Keratinocyte (primary cell): ENCODE measurements at places on chromosomes 16 and 17. TPM values are rescaled to one million over a fixed set of nuclear protein-coding genes. Genes with fewer than 3 reads are reported as not detected.

- H3K4me1 ChIP-seq = no peaks in the 10 kb centered on the region
- no peak for DNase-seq
- no peak overlapping the region for H3K4me3 ChIP-seq
- H3K36me3 ChIP-seq = no peaks in the 10 kb centered on the region
- no peak overlapping the region for H3K27ac ChIP-seq
These were observed 6.3 kb downstream of the TTYH2 start for GRCh38 chr17:74219576-74220133.

DNA sequence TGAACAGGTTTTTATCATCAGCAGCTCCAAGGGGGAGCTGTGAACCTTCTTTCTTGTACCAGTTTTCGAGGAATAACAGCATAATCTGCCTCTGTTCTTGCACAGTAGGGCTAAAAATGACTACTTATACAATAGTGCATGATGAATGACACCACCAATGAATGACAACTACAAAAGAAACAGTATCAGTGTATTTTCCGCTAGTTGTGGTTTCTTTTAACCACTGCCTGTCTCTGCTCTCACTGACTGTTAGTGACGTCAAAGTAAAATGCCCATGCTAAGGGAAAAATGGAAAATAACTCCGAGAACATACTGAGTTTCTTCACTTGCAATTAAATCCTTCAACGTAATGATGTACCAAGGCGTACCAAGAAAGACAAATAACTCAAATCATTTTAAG lies 294.9 kb downstream of the MAP2K6 start:
- H3K36me3 ChIP-seq = no peaks in the 10 kb centered on the region
- H3K27ac ChIP-seq = no peak overlapping the region
- no peak for DNase-seq
- H3K4me1 ChIP-seq = no peaks in the 10 kb centered on the region
- H3K4me3 ChIP-seq = no peak overlapping the region
- H3K27me3 ChIP-seq = no peaks in the 10 kb centered on the region

- no peaks in the 10 kb centered on the region for H3K27me3 ChIP-seq
- no peak overlapping the region for H3K27ac ChIP-seq
These were observed 185.4 kb upstream of the RPL38 start for GRCh38 chr17:74018115-74018514.

- H3K4me1 ChIP-seq = peaks cover 10% of the 10 kb centered on the region
- no peak for DNase-seq
- H3K27ac ChIP-seq = no peak overlapping the region
- no peaks in the 10 kb centered on the region for H3K27me3 ChIP-seq
- no peaks in the 10 kb centered on the region for H3K36me3 ChIP-seq
These were observed 32.5 kb downstream of the PPM1E start for GRCh38 chr17:58788199-58788598.

- H3K27me3 ChIP-seq = no peaks in the 10 kb centered on the region
- H3K4me1 ChIP-seq = peaks cover 17% of the 10 kb centered on the region
- H3K27ac ChIP-seq = no peak overlapping the region
- H3K36me3 ChIP-seq = peaks cover 7% of the 10 kb centered on the region
- no peak overlapping the region for H3K4me3 ChIP-seq
These were observed 204.9 kb downstream of the LGALS9B start for GRCh38 chr17:20262226-20263114.

DNA sequence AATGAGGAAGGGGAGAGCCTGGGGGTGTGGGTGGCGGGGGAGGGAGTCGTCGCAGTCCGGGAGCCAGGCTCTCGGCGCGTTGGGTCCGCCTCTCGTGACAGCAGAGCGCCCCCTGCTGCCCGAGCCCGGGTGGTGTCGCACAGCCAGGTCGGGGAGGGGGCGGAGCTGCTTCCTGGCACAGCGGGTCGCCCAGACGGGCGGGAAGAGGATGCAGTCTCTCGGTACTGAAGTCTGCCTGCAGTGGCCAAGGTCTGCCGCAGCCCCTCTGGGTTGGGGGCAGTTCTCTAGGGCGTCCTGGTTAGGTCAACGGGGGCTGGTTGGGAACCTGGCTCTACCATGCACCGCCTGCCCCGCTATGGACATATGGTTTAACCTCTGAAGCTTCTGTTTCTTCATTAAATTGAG lies 38.2 kb upstream of the CCDC182 start:
- H3K4me3 ChIP-seq = no peak overlapping the region
- no peak for DNase-seq
- peaks cover 3% of the 10 kb centered on the region for H3K4me1 ChIP-seq
- no peak overlapping the region for H3K27ac ChIP-seq
- peaks cover 30% of the 10 kb centered on the region for H3K27me3 ChIP-seq
- H3K36me3 ChIP-seq = no peaks in the 10 kb centered on the region

DNA sequence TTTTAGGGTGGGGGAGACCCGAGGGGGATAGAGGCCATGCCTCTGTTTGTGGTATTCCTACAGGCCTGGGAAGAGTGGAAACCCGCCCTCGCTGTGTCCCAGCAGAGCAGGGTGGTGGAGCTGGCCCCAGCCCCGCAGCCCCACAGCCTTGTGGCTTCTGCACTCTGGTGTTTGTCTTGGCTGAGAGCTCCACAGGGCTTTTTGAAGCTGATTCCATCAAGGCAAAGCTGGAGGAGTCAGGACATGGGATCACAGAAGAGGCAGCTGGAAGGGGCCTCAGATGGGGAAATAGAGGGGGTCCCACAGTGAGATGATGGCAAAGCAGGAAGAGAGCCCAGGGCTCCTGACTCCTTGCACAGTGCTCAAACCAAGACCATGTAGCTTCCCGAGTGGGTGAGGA lies 5.0 kb upstream of the WFIKKN2 start:
- no peak overlapping the region for H3K4me3 ChIP-seq
- no peak for DNase-seq
- no peak overlapping the region for H3K27ac ChIP-seq
- peaks cover 11% of the 10 kb centered on the region for H3K27me3 ChIP-seq
- H3K4me1 ChIP-seq = peaks cover 5% of the 10 kb centered on the region

DNA sequence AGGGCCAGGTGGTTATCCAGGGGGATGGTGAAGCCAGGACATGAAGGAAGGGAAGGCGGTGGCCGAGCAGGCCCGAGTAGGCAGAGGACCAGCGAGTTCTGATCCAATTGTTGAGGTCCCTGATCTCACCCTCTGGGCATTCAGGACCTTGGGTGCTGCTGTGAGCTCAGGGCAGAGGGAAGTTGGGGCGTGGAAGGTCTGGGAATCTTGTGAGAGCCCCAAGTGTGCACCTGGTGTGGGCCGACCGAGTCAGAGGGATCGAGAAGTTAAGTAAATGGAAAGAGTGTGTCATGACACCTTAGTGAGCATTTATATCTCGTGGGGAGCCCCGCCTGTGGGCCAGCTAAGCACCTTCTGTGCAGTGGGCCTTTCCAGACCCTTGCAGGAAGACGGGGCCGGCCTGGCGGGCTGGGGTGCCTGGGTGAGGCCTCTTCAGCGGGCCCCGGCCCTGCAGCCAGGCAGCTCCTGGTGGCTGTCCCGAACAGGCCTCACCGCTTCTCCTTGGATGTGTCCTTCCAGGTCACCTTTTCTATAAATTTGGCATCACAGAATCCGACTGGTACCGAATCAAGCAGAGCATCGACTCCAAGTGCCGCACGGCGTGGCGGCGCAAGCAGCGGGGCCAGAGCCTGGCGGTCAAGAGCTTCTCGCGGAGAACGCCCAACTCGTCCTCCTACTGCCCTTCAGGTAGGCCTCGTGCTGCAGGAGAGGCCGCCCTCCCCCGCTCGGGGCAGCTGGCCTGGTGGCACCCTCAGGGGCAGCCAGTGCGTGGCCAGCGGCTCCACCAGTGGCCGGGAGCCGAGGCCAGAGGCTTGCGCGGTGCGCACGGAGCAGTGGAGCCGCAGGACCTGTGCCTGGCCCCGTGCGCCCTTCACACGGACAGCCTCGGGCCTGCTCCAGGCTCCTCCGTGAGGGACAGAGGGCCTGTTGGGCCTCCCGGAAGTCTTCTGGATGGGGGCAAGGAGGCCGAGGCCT lies 76.0 kb downstream of the BANP start:
- no peaks in the 10 kb centered on the region for H3K27me3 ChIP-seq
- peaks cover 13% of the 10 kb centered on the region for H3K4me1 ChIP-seq
- H3K36me3 ChIP-seq = no peaks in the 10 kb centered on the region
- DNase-seq = no peak
- H3K4me3 ChIP-seq = no peak overlapping the region
- H3K27ac ChIP-seq = no peak overlapping the region

DNA sequence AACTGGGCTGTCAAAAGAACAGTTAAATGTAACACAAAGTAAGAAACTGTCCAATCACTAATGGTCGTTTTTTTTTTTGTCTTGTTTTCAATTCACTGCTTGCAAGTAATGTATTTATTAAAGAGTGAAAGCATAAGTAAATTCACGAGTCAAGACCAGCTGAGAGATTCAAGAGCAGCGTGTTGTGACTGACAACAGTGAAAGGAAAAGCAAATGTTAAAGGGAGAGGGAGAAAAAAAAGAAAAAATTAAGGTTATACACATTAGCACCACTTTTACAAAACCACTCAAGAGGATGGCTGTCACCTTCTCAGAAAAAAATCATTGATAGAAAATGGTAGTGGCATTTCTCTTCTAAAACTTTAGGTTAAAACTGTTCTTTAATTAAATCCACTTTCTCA lies 36.1 kb downstream of the GPATCH8 start:
- no peak for DNase-seq
- no peaks in the 10 kb centered on the region for H3K4me1 ChIP-seq

- H3K27ac ChIP-seq = no peak overlapping the region
- DNase-seq = no peak
- H3K36me3 ChIP-seq = peaks cover 1% of the 10 kb centered on the region
- H3K4me3 ChIP-seq = no peak overlapping the region
- H3K4me1 ChIP-seq = peaks cover 8% of the 10 kb centered on the region
- no peaks in the 10 kb centered on the region for H3K27me3 ChIP-seq
These were observed 1.4 kb upstream of the AMZ2 start for GRCh38 chr17:68246271-68247028.

DNA sequence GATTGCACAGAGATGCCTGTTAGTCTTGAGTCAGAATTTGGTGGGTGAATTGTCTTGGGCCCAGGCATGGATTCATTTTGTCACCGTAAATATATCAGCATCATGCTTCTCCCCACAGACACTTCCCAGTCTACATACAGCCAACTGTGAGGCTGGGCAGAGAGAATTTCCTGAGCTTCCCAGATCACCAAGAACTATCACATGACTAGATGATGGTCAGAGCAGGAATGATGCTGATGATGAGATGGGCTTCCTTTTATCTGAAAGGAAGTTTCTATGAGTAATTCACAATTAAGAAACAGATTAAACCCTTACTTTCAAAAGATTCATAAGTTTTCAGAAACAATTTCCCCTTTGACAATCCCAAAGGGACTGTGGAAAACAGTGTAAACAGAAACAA lies 323 bp upstream of the KRTAP9-9 start:
- H3K27ac ChIP-seq = no peak overlapping the region
- H3K27me3 ChIP-seq = no peaks in the 10 kb centered on the region
- no peak for DNase-seq
- no peak overlapping the region for H3K4me3 ChIP-seq
- no peaks in the 10 kb centered on the region for H3K36me3 ChIP-seq

GRCh38 chr16:10625595-10626357 lies 45.4 kb upstream of the EMP2 start:
- no peaks in the 10 kb centered on the region for H3K4me1 ChIP-seq
- H3K4me3 ChIP-seq = no peak overlapping the region
- no peak overlapping the region for H3K27ac ChIP-seq
- H3K27me3 ChIP-seq = no peaks in the 10 kb centered on the region
- DNase-seq = no peak

DNA sequence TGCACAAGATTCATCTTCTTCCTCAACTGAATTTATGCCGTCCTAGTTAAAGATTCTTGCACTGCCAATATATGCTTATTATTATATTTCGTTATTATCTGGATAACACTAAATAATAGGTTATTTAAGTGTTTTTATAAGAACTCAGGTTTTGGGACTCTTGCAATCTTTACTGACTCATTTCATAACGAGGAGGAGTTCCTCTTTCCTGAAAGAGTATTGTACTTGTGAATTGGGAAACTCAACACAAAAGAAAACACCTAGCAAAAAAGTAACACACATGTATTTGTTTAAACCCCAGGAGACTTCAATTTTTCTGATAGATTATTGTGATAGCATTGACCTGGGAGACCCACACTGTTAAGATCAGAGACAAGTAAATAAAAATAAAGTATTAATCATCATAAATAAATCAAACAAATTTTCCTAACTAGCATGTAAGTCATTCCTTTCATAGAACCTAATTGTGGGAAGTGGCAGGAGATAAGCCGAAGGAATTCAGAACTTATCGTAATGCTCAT lies 505.8 kb downstream of the KCNJ2 start:
- no peak overlapping the region for H3K27ac ChIP-seq
- H3K36me3 ChIP-seq = no peaks in the 10 kb centered on the region
- H3K4me1 ChIP-seq = no peaks in the 10 kb centered on the region
- no peak for DNase-seq
- peaks cover 4% of the 10 kb centered on the region for H3K27me3 ChIP-seq
- H3K4me3 ChIP-seq = no peak overlapping the region

- H3K27me3 ChIP-seq = peaks cover 1% of the 10 kb centered on the region
- no peak overlapping the region for H3K4me3 ChIP-seq
- H3K4me1 ChIP-seq = no peaks in the 10 kb centered on the region
- H3K27ac ChIP-seq = no peak overlapping the region
- no peak for DNase-seq
- no peaks in the 10 kb centered on the region for H3K36me3 ChIP-seq
These were observed 86.1 kb downstream of the ZDHHC7 start for GRCh38 chr16:84925092-84925772.

- H3K36me3 ChIP-seq = no peaks in the 10 kb centered on the region
- H3K27ac ChIP-seq = no peak within 1 kb of the TSS
- DNase-seq = no peak
These were observed at the start of gene KRTAP3-3 for GRCh38 chr17:40993839-40994238. KRTAP3-3 (minus strand) TSS chr17:40994164; CDS start chr17:40994097, 67 bp downstream.

DNA sequence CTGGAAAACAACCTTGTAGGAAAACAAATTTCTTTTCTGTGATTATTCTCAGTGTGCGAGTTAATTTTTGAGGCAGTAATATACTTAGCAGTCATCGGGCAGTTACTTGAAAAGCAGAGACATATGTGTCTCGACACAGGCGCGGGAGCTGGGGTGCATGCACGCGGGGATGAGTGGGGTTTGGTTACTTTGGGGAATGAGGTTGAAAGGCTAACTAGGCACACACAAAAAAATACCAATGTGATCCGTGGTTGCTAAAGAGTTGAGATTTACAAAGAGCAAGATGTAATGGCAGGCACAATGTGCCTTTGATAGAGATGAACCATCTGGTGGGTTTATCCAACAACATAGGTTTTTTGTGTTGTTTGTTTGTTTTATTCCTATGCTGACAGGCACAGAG lies 703.8 kb upstream of the EEF2KMT start:
- H3K4me3 ChIP-seq = no peak overlapping the region
- H3K27ac ChIP-seq = no peak overlapping the region
- no peaks in the 10 kb centered on the region for H3K4me1 ChIP-seq
- no peaks in the 10 kb centered on the region for H3K36me3 ChIP-seq
- H3K27me3 ChIP-seq = no peaks in the 10 kb centered on the region

GRCh38 chr16:19389246-19389645 lies 28.4 kb upstream of the TMC5 start:
- no peaks in the 10 kb centered on the region for H3K36me3 ChIP-seq
- no peak overlapping the region for H3K27ac ChIP-seq
- DNase-seq = peak; percentile 17
- H3K4me1 ChIP-seq = peaks cover 22% of the 10 kb centered on the region
- H3K27me3 ChIP-seq = no peaks in the 10 kb centered on the region

GRCh38 chr16:10988164-10988803 lies 43.9 kb downstream of the CLEC16A start:
- H3K27ac ChIP-seq = no peak overlapping the region
- peaks cover 5% of the 10 kb centered on the region for H3K36me3 ChIP-seq
- no peak for DNase-seq
- H3K4me1 ChIP-seq = peaks cover 26% of the 10 kb centered on the region

SMTNL2 gene
- polyA plus RNA-seq = not detected in 3 replicates

ZNF19 gene
- polyA plus RNA-seq = 1.2 to 1.7 TPM (median 1.2 TPM) in 3 replicates

XAF1 gene
- polyA plus RNA-seq = 5.6 to 10.6 TPM (median 8.9 TPM) in 3 replicates

CPHXL2 gene
- polyA plus RNA-seq = not detected in 3 replicates

KRTAP9-2 gene
- not detected in 3 replicates for polyA plus RNA-seq

TBC1D3G gene
- polyA plus RNA-seq = not detected in 3 replicates

YWHAE gene
- 468 to 1,322 TPM (median 739 TPM) in 3 replicates for polyA plus RNA-seq

NEUROD2 gene
- polyA plus RNA-seq = not detected in 3 replicates

EFCAB5 gene
- 0.08 to 0.17 TPM (median 0.13 TPM) in 3 replicates for polyA plus RNA-seq

MXRA7 gene
- polyA plus RNA-seq = 113 to 118 TPM (median 114 TPM) in 3 replicates

RAB11FIP4 gene
- 9.1 to 9.3 TPM (median 9.2 TPM) in 3 replicates for polyA plus RNA-seq
